ENCODE measurements at places on chromosomes 1 and 21. TPM values are rescaled to one million over a fixed set of nuclear protein-coding genes. Genes with fewer than 3 reads are reported as not detected.
A peak's percentile ranks its signal among the peaks of the same experiment; 100 is the strongest.

Gene S1PR1
- 1.1 TPM for total RNA-seq

Gene CD34
- not detected for total RNA-seq

Gene HRNR
- total RNA-seq = not detected

Gene EPS15
- total RNA-seq = 50.6 TPM

DNA sequence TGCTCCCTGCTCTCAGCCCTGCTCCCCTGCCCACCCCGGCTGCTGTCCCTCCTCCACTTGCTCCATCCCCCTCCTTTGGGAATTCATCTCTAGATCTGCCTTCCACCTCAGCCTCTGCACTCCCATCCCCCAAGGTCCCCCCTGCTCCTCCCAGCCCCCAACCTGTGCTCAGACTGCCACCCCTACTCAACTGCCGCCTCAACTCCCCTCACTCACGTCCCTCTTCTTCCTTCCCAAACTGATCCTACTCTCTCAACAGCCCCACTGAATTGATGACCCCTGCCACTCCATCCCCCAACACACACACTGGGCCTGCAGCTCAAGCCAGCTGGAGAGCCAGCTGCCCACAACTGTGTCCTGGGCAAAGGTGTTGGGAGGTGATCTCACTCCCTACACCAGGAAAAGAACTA, 15.8 kb upstream of the ETV3L start:
- peaks cover 13% of the 10 kb centered on the region for H3K4me1 ChIP-seq
- H3K4me3 ChIP-seq = no peak overlapping the region
- H3K36me3 ChIP-seq = no peaks in the 10 kb centered on the region
- H3K27ac ChIP-seq = no peak overlapping the region
- no peak for DNase-seq
- H3K27me3 ChIP-seq = no peaks in the 10 kb centered on the region

- no peaks in the 10 kb centered on the region for H3K36me3 ChIP-seq
- peak; percentile 69 for DNase-seq
- H3K4me3 ChIP-seq = no peak overlapping the region
- H3K4me1 ChIP-seq = no peaks in the 10 kb centered on the region
These were observed 122.8 kb upstream of the USP24 start for GRCh38 chr1:55337801-55338447.

GRCh38 chr1:208409176-208409575, 165.0 kb upstream of the PLXNA2 start:
- H3K36me3 ChIP-seq = no peaks in the 10 kb centered on the region
- no peak for DNase-seq
- H3K27me3 ChIP-seq = peaks cover 5% of the 10 kb centered on the region
- no peaks in the 10 kb centered on the region for H3K4me1 ChIP-seq
- H3K4me3 ChIP-seq = no peak overlapping the region

- no peak overlapping the region for H3K27ac ChIP-seq
- H3K27me3 ChIP-seq = no peaks in the 10 kb centered on the region
- no peaks in the 10 kb centered on the region for H3K36me3 ChIP-seq
- peak; percentile 26 for DNase-seq
- no peak overlapping the region for H3K4me3 ChIP-seq
These were observed 190.5 kb upstream of the NRIP1 start for GRCh38 chr21:15255261-15255660.

- H3K27ac ChIP-seq = no peak overlapping the region
- H3K27me3 ChIP-seq = no peaks in the 10 kb centered on the region
- H3K36me3 ChIP-seq = peaks cover 32% of the 10 kb centered on the region
- no peak overlapping the region for H3K4me3 ChIP-seq
- no peak for DNase-seq
These were observed 24.7 kb downstream of the MEF2D start for GRCh38 chr1:156475568-156476500.

- H3K27ac ChIP-seq = no peak overlapping the region
- H3K4me3 ChIP-seq = no peak overlapping the region
- no peaks in the 10 kb centered on the region for H3K4me1 ChIP-seq
- no peaks in the 10 kb centered on the region for H3K27me3 ChIP-seq
These were observed 181.6 kb upstream of the CACYBP start for GRCh38 chr1:174818014-174818616.

DNA sequence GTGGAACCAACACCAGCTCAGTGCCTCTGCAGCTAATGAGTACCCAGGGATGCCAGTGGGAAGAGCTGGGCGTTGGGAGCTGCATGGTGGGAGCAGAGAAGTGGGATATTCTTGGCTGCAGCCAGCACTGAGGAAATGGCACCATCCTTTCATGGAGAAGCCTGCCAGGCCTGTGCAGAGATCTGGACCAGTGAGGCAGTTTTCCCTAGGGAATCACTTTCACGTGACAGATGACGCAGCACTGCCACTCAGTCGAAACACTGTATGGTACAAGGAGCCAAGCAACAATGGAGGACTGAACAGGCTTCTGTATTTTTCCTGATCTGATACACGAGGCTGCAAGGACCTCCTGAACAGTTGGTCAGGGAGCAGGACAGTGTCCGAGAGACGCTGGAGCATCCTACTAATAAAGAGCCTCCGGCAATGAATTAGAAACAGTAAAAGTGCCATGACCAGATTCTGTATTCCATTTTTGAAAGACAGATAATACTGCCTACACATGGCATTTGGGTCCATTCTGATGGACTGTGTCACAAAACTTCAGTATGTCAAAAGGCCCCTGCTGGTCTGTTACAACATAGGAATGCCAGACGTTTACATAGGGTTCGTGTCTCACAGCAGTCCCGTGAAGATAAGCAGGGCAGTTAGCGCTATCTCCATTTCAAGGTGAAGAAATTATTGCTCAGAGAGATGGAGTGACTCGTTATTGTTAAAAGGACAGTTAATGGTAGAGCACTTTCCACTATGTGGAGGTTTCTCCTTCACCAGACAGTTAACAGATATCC, 44.0 kb upstream of the LMO4 start:
- no peak overlapping the region for H3K4me3 ChIP-seq
- H3K27ac ChIP-seq = no peak overlapping the region
- no peaks in the 10 kb centered on the region for H3K27me3 ChIP-seq
- H3K4me1 ChIP-seq = no peaks in the 10 kb centered on the region

- DNase-seq = no peak
- no peak overlapping the region for H3K4me3 ChIP-seq
- no peaks in the 10 kb centered on the region for H3K36me3 ChIP-seq
- no peaks in the 10 kb centered on the region for H3K27me3 ChIP-seq
These were observed 29.5 kb downstream of the TFF3 start for GRCh38 chr21:42285569-42286245.

- H3K4me3 ChIP-seq = no peak overlapping the region
- no peaks in the 10 kb centered on the region for H3K36me3 ChIP-seq
- no peaks in the 10 kb centered on the region for H3K4me1 ChIP-seq
These were observed 177.1 kb downstream of the GPATCH2 start for GRCh38 chr1:217453816-217454215.

- peaks cover 64% of the 10 kb centered on the region for H3K27me3 ChIP-seq
- no peak overlapping the region for H3K4me3 ChIP-seq
- no peak for DNase-seq
- no peak overlapping the region for H3K27ac ChIP-seq
- no peaks in the 10 kb centered on the region for H3K4me1 ChIP-seq
These were observed 51.2 kb downstream of the KCNJ15 start for GRCh38 chr21:38307771-38308531.

DNA sequence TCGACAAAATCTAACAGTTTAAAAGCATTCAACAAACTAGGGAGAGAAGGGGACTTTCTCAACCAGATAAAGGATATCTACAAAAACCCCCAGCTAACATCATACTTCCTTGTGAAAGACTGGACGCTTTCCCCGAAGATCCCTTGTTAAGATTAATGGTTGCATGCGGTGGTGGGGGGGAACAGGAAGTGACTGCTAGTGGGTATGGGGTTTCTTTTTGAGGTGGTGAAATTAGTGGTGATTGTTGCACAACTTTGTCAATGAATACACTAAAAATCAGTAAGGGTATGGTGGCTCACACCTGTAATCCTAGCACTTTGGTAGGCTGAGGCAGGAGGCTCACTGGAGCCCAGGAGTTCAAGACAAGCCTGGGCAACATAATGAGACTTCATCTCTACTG, 26.9 kb upstream of the EYA3 start:
- no peaks in the 10 kb centered on the region for H3K27me3 ChIP-seq
- no peaks in the 10 kb centered on the region for H3K4me1 ChIP-seq
- no peak overlapping the region for H3K27ac ChIP-seq
- H3K4me3 ChIP-seq = no peak overlapping the region
- H3K36me3 ChIP-seq = no peaks in the 10 kb centered on the region

DNA sequence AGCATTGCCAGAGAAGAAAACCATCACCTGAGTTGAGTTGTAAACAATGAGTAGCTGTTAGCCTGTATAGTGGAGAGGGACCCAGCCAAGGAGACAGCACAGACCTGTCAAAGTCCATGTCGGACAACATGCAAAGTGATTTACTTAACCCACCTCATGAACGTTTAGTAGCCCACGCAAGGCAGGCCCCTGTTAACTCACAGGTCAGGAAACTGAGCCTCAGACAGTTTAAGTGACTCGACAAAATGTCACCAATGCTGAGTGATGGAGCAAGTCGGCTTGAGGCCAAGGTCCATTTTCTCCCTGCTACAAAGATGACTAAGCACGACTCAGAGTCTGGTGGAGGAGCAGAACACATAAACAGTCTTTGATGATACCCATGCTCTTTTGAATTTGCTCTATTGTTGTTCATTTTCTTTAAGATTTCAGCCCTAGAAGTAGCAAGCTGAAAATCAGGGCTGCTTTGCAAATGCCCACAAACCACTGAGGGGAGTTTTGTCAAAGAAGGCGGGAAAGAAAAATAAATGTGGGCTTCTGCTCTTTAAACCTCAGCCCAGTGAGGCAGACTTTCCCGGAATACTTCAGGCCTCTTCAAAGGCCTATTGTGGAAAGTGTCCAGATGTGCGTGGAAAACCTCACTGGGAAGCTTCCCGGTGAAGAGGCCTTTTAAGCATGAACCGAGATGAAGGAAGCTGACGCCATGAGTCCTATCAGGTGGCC, 83.8 kb upstream of the HOOK1 start:
- H3K4me3 ChIP-seq = no peak overlapping the region
- peak; percentile 59 for DNase-seq
- no peak overlapping the region for H3K27ac ChIP-seq
- H3K4me1 ChIP-seq = peaks cover 4% of the 10 kb centered on the region

DNA sequence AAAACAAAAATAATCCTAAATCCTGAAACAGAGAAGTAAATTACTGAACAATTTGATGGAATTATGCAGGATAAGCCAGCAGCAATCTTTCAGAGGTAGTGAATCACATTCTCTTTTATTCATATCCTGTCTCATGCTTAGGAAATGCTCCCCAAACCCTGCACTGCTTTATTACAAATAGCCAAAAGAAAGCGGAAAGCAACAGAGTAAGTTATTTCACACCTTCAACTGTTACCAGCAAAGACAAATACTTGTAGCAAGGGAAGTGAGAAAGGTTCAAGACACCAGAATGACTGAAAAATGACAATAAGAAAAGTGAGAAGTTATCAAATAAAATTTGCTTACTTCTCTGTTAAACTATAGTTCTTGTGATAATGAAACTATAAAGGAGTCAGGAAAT, 6.2 kb downstream of the ZRANB2 start:
- H3K36me3 ChIP-seq = peaks cover 89% of the 10 kb centered on the region
- H3K4me1 ChIP-seq = peaks cover 10% of the 10 kb centered on the region
- DNase-seq = no peak
- H3K27me3 ChIP-seq = no peaks in the 10 kb centered on the region
- peak overlapping the region; percentile 4 for H3K27ac ChIP-seq
- H3K4me3 ChIP-seq = no peak overlapping the region

DNA sequence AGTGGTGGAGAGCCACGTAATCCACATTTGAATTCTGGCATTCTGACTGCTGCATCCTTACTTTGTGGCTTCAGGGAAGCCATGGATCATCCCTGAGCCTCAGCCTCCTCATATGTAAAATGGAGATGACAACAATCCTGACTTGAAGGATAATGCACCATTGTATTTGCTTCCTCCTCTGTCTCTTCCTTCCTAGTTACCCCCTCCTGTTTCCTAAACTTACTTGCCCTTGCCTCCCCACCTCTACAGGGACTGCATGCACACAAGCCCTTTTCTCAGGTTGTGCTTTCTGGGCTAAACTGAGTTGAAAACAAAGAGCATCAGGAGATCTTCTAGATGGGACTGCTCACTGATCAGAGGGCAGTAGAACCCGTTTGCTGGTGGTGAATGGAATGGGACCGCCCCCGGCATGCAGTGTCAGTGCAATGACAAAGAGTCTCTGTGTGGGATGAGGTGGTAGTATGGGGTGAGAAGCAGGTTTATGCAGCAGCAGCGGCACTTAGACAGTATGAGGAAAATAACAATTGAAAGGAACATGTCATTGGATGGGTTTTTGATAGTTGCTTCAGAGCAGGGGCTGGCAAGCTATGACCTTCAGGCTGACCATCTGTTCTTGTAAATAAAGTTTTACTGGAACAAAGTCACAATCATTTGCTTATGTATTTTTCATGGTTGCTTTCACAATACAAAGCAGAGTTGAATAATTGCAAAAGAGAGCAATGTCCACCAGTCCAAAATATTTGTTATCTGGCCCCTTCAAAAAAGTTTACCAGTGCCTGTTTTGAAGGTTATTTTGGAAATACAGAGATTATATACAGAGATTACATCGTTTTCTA, 6.1 kb upstream of the ADAMTS1 start:
- no peaks in the 10 kb centered on the region for H3K27me3 ChIP-seq
- H3K4me3 ChIP-seq = no peak overlapping the region
- no peak for DNase-seq
- peaks cover 6% of the 10 kb centered on the region for H3K4me1 ChIP-seq
- no peak overlapping the region for H3K27ac ChIP-seq

DNA sequence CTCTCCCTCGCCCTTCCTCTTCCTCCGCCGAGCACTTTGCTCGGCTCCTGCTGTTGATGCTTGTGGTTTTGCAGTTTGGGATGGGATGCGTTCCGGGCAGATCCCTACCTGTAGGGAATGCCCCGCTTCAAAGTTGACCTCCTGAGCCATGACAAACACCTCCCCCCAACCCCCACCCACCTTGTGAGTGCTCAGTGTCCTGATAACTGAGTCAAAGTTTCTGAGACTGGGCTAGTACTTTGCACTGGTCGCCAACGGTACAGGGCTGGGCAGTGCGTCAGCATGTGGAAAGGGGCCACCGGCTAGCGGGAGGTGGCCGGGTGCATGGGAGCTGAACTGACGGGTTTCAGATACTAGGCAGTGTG, 771 bp downstream of the RABGAP1L start:
- no peak for DNase-seq
- no peaks in the 10 kb centered on the region for H3K27me3 ChIP-seq
- peak overlapping the region; percentile 78 for H3K4me3 ChIP-seq
- H3K36me3 ChIP-seq = no peaks in the 10 kb centered on the region
- peak overlapping the region; percentile 78 for H3K27ac ChIP-seq

- H3K27ac ChIP-seq = no peak overlapping the region
- H3K27me3 ChIP-seq = no peaks in the 10 kb centered on the region
- H3K36me3 ChIP-seq = no peaks in the 10 kb centered on the region
- DNase-seq = no peak
- H3K4me1 ChIP-seq = no peaks in the 10 kb centered on the region
These were observed 8.7 kb upstream of the MFSD2A start for GRCh38 chr1:39946216-39946615.

- no peak overlapping the region for H3K4me3 ChIP-seq
- no peaks in the 10 kb centered on the region for H3K36me3 ChIP-seq
- H3K4me1 ChIP-seq = no peaks in the 10 kb centered on the region
- DNase-seq = peak; percentile 57
- peaks cover 4% of the 10 kb centered on the region for H3K27me3 ChIP-seq
- H3K27ac ChIP-seq = no peak overlapping the region
These were observed 113.9 kb upstream of the ZNF648 start for GRCh38 chr1:182175361-182175931.

Measured in A673 (cell line).